ENCODE measurements at places on chromosomes 16 and 17.

DNA sequence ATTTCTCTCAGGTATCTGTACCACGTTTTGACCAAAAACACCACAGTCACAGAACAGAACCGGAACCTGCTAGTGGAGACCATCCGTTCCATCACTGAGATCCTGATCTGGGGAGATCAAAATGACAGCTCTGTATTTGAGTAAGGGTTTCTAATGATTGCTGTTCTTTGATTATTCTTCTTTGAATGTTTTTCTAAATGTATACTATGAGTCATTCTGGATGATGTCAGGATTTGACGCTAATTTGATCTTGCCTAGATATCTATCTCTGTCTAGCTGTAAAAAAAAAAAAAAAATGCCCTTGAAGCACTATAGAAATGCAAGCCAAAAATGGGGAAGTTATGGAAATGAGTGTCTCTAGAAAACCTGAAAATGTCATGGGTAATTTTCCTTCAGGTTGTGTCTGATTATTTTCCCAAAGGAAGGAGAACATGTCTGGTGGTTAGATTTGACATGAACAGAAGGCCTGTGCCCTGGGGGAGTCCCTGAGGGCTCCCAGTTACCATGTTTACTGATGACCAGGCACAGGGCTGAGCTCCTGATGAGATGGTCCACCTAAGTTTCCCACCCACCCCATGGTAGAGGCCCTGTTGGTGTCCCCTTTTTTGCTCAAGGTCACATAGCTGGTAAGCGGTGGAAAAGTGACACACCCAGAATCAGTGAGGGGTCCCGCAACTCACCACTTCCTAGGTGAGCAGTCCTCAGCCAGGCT lies 13.6 kb downstream of the CLEC16A start:
- DNase-seq, result no peak

- no peak for DNase-seq
Measured at GRCh38 chr17:38333635-38334295, 10.0 kb downstream of the GPR179 start.

DNA sequence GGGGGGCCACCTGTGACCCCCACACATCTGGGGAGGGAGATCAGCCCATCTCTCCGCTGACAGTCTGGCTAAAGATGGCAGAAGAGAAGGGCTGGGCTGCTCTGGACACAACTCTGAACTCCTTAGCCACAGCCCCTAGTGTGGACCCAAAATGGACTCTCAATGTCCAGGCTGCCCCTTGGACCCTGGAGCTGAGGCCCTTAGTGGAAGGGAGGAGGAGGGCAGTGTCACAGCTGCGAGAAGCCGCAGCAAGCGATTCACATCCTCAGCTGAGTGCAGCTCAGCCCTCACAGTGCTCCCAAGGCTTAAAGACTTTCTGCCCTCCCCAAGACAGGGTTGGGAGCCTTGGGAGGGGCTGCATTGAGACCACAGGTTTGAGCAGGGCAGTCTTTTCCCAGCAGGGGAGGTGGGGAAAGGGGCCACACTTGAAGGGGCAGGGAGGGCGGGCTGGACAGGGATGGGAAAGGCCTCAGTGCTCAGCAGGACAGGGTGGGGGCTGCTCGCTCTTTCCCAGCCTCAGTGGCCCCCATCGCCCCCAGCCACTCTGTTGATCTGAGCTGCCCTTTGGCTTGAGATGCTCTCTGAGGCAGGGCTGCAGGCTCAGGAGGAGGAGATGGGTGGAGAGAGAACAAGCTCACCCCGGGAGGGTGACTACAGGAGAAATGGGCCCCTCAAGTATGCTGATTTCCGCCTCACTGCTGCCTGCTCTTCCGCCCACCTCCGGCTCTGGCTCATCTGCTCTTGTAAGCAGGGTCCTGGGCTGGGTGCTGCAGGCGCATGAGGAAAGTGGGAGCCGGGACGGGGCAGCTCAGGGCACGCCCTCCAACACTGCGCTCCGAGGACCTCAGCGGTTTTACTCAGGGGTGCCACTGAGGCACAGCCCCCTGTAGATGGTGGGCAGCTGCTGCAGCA lies 50.9 kb upstream of the MTSS2 start:
- DNase-seq, result no peak

DNA sequence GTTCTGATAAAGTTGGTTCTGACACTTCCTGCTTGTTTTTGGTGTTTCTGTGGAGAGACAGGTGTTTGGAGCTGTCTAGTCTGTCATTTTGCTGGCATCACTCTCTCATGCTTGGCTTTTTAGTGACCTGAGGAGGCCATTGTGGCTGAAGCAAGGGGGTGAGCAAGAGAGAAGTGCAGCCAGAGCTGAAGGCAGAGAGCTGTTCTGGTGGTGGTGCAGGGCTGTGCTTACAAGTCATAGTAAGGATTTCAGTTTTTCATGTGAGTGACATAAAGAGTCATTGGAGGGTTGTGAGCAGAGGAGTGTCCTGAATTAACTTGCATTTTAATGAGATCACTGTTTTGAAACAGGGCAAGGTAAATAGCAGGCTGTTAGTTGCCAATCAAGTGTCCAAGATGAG lies 97.5 kb downstream of the CHD9 start:
- DNase-seq, result no peak

Data from inflammatory macrophage treated with lipopolysaccharide for 1 hour (primary cell).